ENCODE measurements at places on chromosomes 6 and 20.

- no peak for DNase-seq
These were observed 49.2 kb downstream of the RNGTT start for GRCh38 chr6:88914180-88914579.

DNA sequence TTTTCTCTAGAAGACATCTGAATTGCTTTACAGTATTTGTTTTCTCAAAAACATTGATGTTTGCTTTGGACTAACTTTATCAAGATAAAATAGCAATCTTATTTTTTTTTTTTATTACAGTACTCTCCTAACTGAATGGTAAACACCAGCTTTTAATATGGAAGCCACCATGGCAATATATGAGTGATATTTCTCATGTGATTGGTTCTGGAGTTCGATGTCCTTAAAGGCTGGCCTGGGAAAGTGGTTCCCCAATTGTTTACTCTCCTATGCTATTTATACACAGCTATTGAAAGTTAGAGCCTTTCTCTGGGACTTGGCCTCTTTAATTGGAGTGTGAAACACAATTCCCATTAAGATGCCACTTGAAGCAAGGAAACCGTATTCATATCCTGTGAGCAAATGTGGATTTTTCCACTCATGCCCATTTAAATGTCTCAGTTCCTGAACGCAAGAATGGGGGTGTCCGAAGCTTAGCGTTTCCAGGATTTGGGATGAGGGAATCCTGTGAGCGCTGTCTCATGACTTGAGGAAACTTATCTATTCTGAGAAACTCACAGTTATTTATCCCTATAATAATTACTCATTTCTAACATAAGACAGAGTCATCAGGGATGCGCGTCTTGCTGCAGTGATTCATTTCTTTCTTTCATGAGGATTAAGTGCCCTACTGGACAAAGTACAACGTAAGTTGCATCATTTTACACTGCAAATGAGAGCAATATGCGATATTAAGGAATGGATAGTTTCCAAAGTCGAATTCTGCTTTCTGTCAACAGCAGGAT is 143.3 kb upstream of the PREP start:
- DNase-seq = no peak

GRCh38 chr6:84093441-84094435 is 60.2 kb downstream of the MRAP2 start:
- DNase-seq = no peak

- no peak for DNase-seq
These were observed 112.3 kb downstream of the PFDN4 start for GRCh38 chr20:54320148-54320607.

GRCh38 chr6:150529646-150530045 is 70.0 kb upstream of the PLEKHG1 start:
- DNase-seq = no peak

DNA sequence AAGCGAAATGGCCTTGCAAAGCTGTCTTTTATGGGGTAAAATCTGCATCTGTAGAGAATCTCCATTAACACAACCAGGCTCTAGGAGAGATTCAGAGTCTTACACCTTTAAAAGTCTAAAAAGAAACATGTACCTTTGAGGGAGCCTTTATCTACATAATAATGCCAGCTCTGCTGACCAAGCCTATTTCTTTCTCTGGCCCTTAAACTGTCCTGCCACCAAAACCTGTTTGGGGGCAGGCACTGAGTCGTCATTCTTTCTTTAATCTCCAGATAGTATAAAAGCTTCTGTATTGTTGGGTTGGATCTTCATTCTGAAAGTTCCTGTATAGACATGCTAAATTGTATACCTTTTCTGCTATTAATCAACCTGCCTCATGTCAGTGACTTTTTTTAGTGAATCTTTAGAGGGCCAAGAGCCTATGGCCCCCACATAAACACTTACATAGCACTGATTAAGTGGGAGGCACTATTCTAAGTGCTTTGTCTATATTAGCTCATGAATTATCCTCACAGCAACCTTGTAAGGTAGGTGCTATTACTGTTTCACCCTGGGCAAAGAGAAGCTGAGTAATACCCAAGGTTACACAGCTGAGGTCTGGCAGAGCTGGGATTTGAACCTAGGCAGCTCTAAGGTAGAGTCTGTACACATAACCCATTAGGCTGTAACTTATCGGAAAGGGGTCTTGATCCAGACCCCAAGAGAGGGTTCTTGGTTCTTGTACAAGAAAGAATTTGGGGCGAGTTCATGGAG is 232.3 kb upstream of the DTNBP1 start:
- DNase-seq = no peak

GRCh38 chr6:52571099-52571755 is 5.6 kb downstream of the TRAM2 start:
- DNase-seq = no peak

DNA sequence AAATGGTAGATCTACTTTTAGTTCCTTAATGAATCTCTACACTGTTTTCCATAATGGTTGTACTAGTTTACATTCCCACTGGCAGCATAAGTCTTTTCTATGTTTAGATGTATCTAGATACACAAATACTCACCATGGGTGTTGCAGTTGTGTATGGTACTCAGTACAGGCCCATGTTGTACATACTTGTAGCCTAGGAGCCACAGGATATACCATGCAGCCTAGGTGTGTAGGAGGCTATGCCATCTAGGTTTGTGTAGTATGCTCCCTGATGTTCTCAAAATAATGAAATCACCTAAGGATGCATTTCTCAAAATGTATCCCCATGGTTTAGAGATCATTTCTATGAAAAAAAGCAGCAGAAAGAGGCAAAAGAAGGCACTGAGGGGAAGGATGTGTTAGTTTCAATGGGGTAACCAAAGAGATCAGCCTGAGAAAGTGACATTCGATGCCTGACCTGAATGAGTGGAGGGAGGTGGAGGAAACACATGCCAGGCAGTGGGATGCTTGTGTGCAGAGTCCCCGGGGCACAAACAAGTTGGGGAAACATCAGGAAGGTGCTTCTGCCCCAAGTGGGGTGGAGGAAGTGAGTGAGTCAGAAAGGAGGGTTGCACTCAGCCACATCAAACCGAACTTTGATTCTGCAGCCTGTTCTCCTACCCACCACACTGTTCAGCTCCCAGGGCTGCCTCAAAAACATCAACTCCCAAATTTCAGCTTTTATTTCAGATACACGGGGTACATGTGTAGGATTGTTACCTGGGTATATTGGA is 191.2 kb downstream of the ZNF217 start:
- DNase-seq = no peak

DNA sequence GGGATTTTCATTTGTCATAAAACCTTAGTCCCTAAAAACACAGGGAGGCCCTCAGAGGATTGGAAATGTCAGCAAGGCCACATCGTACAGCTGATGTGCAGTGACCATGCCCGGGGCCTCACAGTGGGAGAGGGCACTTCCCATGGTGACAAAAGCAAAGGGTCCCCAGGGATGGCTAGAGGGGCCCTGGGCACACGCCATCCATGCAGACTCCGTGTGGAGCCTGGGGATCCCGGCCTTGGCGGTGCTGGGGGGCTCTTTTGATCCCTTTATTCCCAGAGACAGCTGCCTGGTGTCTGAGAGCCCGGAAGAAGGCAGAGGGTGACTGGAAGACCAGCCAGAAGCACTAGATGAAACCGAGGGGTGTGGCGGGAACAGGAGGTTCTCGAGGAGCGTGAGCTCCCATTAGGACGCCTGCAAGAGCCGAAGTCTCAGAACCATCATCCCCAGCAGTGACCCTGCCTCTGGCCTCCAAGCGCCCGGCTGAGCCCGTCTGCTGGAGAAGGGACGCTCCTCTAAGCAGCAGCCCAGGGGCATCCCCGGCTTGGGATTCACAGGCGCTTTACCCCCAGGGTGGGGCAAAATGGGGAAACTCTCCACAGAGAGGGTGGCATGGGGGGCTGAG is 49.1 kb upstream of the FRMD1 start:
- no peak for DNase-seq

DNA sequence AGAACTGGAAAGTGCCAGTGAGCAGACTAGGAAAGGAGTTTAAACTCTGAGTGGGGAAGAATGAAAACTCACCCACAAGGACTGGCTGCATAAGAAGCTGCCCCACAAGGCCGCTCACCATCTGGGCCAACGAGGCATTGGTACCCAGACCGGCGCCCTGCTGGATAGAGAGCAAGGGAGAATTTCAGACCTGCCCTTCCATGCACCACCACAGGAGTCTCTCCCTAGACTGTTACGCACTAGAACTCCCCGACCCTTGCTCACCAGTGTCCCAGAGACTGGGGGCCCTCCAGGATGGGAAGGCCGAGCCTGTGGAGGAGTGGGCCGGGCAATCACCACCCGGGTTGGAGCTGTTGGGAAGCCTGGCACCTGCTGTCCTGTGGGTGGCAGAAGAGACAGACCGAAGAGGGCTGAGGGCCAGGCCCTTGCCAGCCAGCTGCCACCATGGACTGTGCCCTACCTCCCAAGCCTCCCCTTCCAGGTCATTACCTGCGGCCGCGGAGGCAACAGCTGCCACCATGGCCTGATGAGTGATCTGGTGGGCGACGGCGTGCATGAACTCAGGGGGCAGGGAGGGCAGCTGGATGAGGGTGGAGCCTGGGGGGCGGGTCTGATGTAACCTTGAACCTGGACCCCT is 8.5 kb downstream of the BAG6 start:
- no peak for DNase-seq

DNA sequence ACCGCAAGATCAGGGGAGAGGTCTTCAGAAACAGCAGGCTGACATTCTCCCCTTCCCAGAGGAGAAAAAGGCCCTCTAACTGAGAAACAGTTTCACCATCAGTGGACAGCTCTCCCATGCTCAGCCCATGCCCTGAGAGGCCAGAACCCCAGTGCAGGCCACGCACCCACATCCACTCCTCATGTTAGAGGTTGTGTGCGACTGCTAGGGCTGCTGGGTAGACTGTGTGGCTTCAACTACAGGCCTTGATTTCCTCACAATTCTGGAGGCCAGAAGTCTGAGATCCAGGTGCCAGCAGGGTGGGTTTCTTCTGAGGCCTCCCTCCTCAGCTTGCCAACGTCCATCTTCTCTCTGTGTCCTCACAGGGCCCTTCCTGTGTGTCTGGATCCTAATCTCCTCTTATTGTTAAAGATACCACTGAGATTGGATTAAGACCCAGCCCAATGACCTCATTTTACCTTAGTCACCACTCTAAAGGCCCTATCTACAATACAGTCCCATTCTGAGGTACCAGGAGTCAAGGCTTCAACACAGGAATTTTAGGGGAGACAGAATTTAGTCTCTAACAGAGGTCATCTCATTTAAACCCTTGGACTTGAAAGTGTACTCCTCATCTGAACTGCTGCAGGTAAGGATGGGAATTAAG is 67.7 kb upstream of the CD93 start:
- no peak for DNase-seq

GRCh38 chr6:46044881-46045617 is 29.4 kb upstream of the CLIC5 start:
- no peak for DNase-seq

- no peak for DNase-seq
These were observed 309.4 kb upstream of the MAN1A1 start for GRCh38 chr6:119658917-119659316.

All from stimulated activated CD8-positive, alpha-beta memory T cell treated with anti-CD3 and anti-CD28 coated beads, Interleukin-15, amount 100 ng/mL, for 24 hours (primary cell).